ENCODE measurements at places on chromosomes 11 and 22.
A peak's percentile ranks its signal among the peaks of the same experiment; 100 is the strongest.

DNA sequence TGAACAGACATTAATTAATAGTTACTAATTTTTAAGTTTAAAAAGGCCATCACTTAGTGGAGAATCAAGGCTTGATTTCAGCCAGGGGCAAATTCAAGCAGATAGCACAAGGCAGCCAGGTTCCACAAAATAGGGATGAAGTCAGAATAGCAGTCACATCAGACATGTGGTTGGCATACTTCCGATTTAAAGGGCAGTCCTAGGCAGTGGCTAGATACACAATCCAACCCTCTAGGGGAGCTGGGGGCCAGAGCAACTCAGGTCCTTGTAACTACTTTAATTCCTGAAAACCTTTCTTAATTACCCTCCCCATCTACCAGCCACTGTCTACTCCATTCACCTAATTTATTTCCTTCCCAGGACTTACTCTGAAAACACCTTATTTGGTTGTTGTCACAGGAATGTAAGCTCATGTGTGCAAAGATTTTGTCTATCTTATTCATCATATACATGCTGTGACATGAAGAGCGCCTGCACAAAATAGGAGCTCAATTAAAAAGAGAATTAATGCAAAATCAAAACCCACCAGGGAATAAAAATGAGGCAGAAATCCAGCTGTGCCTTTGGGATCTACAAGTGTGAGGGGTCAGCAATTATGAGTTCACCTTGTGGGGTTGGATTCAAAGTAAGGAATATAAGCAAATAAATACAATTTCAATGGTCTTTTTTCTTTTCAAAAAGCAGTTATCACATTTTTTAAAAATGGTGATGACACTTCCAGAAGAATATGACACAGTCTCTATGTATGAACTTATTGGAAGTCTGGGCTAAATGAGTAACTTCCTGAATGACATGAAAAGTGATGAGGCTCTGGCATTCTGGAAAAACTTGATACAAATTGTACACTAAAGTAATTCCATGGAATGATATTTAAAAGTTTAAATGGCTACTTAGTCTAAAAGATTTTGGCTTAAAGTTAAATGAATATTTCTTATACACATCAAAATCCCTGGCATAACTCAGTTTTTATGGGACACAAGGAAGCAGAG lies 53.8 kb downstream of the COPB1 start:
- no peak for DNase-seq

DNA sequence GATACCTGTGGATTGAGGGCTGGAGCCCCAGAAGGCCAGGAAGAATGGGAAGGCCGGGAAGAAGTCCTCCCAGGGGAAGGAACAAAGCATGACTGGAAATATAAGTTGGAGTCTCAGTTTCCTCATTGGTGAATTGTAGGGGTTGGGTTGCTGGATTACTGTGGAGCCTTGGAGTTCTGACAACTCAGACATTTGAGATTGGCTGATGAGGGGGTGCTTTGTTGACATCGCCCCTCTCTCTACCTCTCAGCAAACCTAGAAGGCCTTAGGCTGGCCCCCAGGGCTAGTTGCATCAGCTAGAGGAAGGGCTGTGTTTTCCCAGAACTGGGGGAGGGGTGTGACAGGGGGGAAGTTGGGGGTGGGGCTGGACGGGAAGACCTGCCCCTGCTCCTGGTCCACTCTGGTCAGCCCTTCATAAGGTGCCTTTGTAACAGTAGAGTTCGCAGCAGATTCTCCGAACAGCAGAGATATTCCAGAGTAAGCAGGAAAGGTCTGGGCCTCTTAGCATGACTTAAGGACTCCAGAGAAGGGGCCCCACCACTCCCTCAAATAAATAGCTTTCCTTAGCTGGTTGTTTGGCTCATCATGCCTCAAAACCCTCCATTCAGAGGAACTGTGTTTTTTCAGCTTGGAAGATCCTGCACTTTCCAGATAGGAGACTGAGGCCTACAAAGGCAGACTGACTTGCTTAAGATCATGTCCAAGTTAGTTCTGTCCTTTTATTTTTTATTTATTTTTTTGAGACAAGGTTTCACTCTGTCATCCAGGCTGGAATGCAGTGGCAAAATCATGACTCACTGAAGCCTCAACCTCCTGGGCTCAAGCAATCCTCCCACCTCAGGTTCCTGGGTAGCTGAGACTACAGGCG lies 12.5 kb upstream of the THRSP start:
- DNase-seq: no peak

- DNase-seq: no peak
Measured at GRCh38 chr11:117738246-117738957, 58.6 kb downstream of the DSCAML1 start.

- DNase-seq: no peak
Measured at GRCh38 chr11:78952890-78953289, 378.2 kb upstream of the NARS2 start.

DNA sequence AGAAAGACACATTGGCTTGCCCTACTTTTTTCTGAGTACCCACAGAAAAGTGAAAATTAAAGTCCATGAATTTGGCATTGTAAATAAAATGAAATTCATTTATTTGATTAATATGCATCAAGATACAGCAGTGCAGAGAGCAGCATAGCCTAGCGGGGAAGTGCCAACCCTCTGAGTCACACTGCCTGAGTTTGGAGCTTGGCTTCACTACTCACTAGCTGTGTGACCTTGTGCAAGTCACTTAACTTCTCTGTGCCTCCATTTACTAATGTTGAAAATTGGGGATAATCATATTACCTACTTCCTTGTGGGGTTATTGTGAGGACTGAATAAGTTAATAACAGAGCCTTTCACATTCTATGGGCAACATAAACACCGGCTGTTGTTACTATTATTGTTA lies 111.5 kb upstream of the CSNK2A3 start:
- DNase-seq: no peak

DNA sequence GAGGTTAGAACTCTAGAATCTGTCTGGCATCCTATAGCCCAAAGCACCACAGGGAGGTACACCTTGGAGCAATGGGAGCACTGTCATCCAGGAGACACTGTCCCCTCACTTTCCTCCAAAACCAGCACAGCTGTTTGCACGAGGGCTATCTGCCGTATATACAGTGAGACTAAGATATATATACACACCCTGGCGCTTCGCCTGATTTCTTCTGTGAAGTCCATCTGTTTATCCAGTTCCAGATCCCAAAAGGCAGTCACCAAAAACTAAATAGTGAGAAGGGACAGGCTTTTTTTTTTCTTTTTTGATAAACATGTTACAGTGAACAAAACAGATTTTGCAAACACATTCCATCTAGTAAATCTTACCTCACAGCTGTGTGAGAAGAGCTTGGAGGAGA lies 68.5 kb downstream of the ARFGAP2 start:
- no peak for DNase-seq

GRCh38 chr22:21449531-21450319 lies 17.5 kb upstream of the TMEM191C start:
- no peak for DNase-seq

DNA sequence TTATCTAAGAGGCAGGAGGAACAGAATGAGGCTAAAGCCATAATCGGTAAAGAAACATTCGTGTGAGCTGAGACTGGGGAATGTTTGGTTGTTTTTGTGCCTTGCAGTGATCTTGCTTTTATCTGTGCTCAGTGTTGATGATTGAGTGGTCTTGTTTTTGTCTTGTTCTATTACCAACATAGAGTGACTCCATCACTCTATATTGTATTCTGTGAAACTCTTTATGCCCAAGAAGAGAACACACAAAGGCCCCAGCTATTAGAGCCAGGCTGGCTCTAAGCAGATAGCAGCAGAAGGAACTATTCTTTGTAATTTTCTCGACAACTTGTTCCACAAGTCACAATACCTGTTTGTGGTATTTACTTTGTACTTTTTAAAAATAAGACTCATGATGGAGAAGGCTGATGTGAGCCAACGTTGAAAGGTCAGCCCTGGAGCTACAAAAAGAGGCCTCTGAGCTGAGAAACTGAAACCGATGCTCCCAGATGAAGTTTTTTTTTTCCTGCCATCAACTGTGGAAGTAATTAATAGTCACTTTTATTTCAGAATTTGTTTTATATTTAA lies 68.4 kb downstream of the LARGE1 start:
- no peak for DNase-seq

- DNase-seq: no peak
Measured at GRCh38 chr11:73197348-73197747, 20.7 kb upstream of the P2RY2 start.

DNA sequence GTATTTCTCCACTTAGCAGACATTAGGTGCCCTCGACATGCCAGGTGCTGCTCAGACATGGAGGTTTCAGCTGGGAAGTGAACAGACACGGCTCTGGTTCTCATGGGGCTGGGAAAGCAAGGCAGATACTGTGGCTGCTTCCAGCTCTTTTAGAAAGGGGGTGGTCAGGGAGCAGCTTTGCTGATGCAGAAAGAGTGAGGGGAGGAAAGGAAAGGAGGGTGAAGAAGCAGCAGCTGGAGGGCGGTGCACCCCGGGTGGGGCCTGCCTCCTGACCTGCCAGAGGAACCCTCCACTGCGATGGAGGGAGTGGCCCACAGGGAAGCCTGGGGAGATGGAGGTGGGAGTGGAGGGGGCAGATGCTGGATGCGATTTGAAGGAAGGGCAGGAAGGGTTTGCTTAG lies 76.8 kb downstream of the MORC2 start:
- no peak for DNase-seq

DNA sequence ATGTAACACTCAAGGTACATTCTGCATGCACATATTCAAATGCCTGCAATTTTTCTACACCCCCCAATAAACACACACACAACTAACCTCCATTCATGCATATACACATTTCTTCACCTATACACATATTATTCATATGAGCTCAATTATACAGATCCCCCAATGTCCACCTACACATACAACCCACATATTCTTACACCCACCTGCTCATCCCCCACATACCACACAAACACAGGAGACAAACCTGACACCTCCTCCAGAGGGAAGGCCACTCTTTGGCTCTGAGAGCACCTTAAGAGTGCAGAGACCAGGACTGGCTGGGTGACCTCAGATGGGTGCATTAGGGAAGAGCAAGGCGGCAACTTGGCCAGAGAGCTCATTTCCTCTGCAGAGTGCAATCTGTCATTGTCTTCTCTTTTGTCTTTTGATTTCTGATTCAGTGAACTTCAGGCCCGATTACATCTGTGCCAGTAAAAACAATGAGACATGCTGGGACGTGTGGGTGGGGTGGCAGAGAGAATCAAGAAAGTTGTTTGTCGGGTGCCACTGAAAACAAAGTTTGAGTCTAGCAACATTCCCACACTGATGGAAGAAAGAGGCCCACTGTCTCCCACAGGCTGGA lies 208.4 kb downstream of the NXPE2 start:
- no peak for DNase-seq

- DNase-seq: no peak
Measured at GRCh38 chr11:79470161-79470560, 29.3 kb upstream of the TENM4 start.

GRCh38 chr11:100445231-100445735 lies 241.8 kb upstream of the ARHGAP42 start:
- no peak for DNase-seq

DNA sequence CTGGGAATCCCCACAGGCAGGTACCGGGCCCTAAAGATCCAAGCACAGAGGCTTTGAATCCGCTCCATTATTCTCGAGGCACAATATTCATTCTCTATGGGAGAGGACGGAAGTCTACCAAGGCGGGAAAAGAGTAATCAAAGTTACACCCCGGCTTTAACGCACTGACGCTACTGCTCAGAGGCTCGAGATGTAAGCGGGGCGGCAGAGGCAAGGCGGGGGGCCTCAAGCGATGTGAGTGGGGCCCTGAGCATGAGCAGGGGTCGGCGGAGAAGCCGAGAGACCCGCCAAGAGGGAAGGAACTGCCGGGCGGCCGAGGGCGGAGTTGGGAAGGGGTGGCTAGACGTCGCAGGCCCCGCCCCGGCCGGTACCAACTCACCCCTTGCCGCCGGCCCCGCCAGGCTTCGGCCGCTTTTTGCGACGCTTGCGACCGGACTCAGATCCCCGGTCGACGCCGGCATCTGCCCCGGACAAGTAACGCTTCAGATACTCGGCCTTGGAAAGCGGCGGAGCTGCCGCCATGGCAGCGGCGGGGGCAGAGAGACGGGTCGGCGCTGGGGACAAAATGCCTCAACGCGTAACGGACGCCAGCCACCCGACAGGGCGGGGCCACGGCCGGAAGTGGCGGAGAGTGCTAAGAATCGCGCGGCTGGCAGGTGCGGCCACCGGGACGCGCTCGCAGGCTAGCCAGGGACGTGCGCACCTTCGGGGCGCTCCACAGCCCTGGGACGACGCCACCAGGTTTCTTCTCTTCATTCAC lies at the start of gene BUD13:
TSS of gene BUD13 (minus strand) at position 545 of the 760 bp plus-strand sequence. CDS start at position 522, 23 bp downstream.
- peak; percentile 80 for DNase-seq

DNA sequence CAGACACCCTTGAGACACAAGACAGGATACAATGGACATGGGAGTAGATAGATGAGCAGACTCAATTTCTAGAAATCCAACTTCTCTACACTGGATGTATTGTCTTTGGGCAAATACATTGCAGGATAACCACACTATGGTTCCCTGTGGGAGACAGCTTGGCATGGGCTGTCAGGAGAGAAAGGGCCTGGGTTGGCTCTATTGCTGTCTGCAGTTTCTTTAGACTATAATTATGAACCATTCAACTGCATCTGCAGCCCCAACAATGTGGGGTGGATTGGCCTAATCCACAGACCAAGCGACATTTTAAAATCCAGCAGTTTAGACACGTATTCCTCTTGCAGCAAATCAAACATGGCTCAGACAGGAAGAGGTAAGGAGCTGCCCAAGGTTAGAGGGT lies 60.3 kb downstream of the ETS1 start:
- no peak for DNase-seq

All from GDM1 (cell line).